ENCODE measurements at places on chromosomes 16 and 17. TPM values are rescaled to one million over a fixed set of nuclear protein-coding genes. Genes with fewer than 3 reads are reported as not detected.

DNA sequence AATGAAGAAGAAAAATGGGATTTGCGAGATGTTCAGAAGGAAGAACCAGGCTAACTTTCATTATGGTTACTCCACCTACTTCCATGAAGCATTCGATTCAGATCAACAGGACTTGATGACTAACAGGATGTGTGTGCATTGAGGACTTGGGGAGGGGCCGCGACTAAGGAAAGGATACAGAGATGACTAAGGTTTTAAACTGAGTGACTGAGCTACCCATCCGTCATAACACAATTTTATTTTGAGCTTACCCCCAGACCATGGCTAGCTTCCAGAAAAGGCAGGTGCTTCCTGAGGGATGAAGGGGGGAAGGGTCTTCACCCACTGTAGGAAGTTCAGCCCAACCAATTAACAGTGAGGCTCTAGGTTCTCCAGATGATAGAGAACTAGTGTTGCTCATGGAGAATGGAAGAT lies 2.5 kb upstream of the CDYL2 start:
- H3K36me3 ChIP-seq: peaks cover 3% of the 10 kb centered on the region
- peaks cover 35% of the 10 kb centered on the region for H3K4me1 ChIP-seq
- peak; percentile 87 for DNase-seq
- peak overlapping the region; percentile 76 for H3K27ac ChIP-seq
- H3K27me3 ChIP-seq: peaks cover 2% of the 10 kb centered on the region

The SEZ6 gene
- not detected for total RNA-seq

DNA sequence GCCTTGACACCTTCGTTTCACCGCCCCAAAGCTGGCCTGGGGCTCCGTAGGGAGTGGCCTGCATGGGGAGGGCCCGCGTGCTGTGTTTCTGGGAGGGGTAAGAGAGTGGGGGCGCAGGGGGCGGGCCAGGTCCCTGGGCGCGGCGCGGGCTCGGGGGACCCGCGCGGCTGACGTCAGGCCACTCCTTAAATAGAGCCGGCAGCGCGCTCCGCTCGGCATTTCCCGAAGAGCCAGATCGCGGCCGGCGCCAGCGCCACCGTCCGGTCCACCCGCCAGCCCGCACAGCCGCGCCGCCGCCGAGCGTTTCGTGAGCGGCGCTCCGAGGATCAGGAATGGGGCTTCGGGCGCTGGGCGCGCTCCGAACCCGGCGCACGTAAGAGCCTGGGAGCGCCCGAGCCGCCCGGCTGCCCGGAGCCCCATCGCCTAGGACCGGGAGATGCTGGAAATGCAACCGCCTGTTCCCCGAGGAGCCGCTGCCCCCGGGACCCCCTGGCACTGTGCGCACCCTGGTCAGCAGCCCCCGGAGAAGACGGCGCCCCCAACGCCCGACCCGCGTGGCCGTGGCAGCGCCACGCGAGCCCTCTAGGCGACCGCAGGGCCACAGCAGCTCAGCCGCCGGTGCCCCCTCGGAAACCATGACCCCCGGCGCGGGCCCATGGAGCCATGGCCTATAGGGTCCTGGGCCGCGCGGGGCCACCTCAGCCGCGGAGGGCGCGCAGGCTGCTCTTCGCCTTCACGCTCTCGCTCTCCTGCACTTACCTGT lies at the start of gene HS3ST2:
Gene HS3ST2, plus strand, starts transcription at position 215 of the 763 bp plus-strand sequence. Its CDS starts 449 bp downstream, at position 664.
- no peak within 1 kb of the TSS for H3K27ac ChIP-seq
- H3K4me1 ChIP-seq: peaks cover 6% of the 10 kb centered on the region
- no peak within 1 kb of the TSS for H3K4me3 ChIP-seq
- DNase-seq: no peak
- peaks cover 38% of the 10 kb centered on the region for H3K27me3 ChIP-seq

- no peaks in the 10 kb centered on the region for H3K36me3 ChIP-seq
- DNase-seq: no peak
- H3K27me3 ChIP-seq: no peaks in the 10 kb centered on the region
- no peak overlapping the region for H3K27ac ChIP-seq
- H3K4me1 ChIP-seq: peaks cover 33% of the 10 kb centered on the region
Observed at GRCh38 chr16:56226845-56227525, 35.7 kb downstream of the GNAO1 start.

DNA sequence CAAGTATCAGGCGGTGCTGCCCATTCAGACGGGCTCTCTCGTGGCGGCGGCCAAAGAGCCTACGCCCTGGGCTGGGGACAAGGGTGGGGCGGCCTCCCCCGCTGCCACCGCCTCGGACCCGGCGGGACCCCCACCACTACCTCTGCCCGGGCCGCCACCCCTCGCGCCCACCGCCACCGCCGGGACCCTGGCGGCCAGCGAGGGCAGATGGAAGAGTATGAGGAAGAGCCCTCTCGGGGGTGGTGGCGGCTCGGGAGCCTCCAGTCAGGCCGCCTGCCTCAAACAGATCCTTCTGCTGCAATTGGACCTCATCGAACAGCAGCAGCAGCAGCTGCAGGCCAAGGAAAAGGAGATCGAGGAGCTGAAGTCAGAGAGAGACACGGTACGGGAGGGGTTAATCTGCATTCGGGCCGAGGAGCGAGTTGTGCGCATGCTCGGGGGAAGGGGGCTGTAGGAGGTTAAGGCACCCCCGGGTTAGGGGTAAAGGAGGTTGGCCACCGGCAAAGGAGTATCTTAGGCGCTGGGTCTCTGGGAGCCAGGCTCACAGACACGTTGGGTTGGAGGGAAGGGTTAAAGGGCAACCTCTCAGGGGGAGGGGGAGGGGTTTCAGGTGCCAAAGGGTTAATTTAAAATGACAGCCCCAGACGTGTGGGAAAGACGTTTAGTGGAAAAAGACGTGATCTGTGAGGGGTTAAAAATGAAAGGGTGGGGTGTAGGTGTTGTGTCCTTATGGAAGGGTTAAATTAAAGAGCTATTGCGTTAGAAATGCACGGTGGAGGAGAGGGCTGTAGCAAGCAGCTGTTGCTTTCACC lies 1.4 kb downstream of the MSL1 start:
- H3K36me3 ChIP-seq: peaks cover 23% of the 10 kb centered on the region
- peaks cover 24% of the 10 kb centered on the region for H3K4me1 ChIP-seq
- H3K27me3 ChIP-seq: no peaks in the 10 kb centered on the region
- peak; percentile 68 for DNase-seq

- no peak overlapping the region for H3K27ac ChIP-seq
- no peaks in the 10 kb centered on the region for H3K27me3 ChIP-seq
- no peak overlapping the region for H3K4me3 ChIP-seq
- peaks cover 3% of the 10 kb centered on the region for H3K4me1 ChIP-seq
- peaks cover 5% of the 10 kb centered on the region for H3K36me3 ChIP-seq
- DNase-seq: no peak
Observed at GRCh38 chr16:87692756-87693155, 73.0 kb downstream of the KLHDC4 start.

- peaks cover 31% of the 10 kb centered on the region for H3K4me1 ChIP-seq
- peak overlapping the region; percentile 73 for H3K4me3 ChIP-seq
- peak; percentile 89 for DNase-seq
- peak overlapping the region; percentile 82 for H3K27ac ChIP-seq
Observed at GRCh38 chr17:4789951-4790704, 1.4 kb downstream of the GLTPD2 start.

GRCh38 chr17:6455321-6455705 lies 11.1 kb downstream of the PIMREG start:
- no peaks in the 10 kb centered on the region for H3K27me3 ChIP-seq
- peak overlapping the region; percentile 21 for H3K4me3 ChIP-seq
- H3K4me1 ChIP-seq: peaks cover 20% of the 10 kb centered on the region
- no peak overlapping the region for H3K27ac ChIP-seq
- peak; percentile 50 for DNase-seq
- no peaks in the 10 kb centered on the region for H3K36me3 ChIP-seq

- peaks cover 18% of the 10 kb centered on the region for H3K4me1 ChIP-seq
- no peaks in the 10 kb centered on the region for H3K27me3 ChIP-seq
- H3K27ac ChIP-seq: no peak overlapping the region
- H3K4me3 ChIP-seq: no peak overlapping the region
Observed at GRCh38 chr17:9367156-9367555, 208.5 kb downstream of the STX8 start.
